Temporal lobe (tissue), 4 donors: ENCODE measurements at places on chromosomes 12 and 14. TPM values are rescaled to one million over a fixed set of nuclear protein-coding genes. Genes with fewer than 3 reads are reported as not detected.

The TAS2R31 gene
- total RNA-seq, result 11.1 TPM

The GPX2 gene
- total RNA-seq, result not detected

The PPFIA2 gene
- total RNA-seq, result 150 TPM

The FAM186B gene
- total RNA-seq, result not detected

The KRT74 gene
- total RNA-seq, result not detected

The FIGNL2 gene
- total RNA-seq, result 0.25 TPM

The NID2 gene
- total RNA-seq, result 11.8 TPM

The SYCP3 gene
- 0.49 TPM for total RNA-seq

The TSHR gene
- total RNA-seq, result 0.25 TPM

The LTBR gene
- 0.98 TPM for total RNA-seq

The PPP2R3C gene
- 52.1 TPM for total RNA-seq

The ARHGEF40 gene
- 15.0 TPM for total RNA-seq
